Suppressor macrophage treated with lipopolysaccharide for 1 hour (primary cell): ENCODE measurements at places on chromosomes 5 and 9.

- no peak for DNase-seq
These were observed 981.7 kb downstream of the NR2F1-AS1 start for GRCh38 chr5:92599217-92599810.

DNA sequence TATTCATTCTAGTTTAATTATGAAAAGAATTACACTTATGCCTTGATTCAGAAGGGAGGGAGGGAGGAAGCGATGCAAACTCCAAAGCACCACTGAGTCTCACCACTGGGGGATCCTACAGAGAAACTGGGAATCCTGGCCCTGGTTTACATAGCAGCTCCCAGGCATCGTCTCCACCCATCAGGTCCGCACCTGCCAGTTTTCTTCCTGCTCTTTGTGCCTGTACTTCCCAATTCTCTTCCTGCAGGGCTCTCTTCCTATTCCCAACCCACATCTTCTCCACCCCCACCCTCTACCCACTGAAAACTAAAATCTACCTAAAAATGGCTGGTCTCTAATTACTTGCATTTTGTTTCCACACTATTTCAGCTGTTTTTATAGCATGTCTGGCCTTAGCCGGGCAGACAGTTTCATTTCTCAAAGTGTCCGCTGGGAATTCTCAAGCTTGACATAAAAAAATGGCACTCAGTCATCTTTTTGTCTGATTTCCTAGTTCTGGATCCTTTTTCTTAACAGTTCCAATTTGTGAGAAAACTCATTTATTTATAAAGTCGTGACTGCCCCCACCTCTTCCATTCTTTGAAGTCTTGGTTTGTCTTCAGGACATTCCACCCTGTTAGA lies 1.6 kb upstream of the TNIP1 start:
- peak; percentile 65 for DNase-seq

GRCh38 chr9:134522502-134522848 lies 119.1 kb upstream of the COL5A1 start:
- DNase-seq, result no peak

DNA sequence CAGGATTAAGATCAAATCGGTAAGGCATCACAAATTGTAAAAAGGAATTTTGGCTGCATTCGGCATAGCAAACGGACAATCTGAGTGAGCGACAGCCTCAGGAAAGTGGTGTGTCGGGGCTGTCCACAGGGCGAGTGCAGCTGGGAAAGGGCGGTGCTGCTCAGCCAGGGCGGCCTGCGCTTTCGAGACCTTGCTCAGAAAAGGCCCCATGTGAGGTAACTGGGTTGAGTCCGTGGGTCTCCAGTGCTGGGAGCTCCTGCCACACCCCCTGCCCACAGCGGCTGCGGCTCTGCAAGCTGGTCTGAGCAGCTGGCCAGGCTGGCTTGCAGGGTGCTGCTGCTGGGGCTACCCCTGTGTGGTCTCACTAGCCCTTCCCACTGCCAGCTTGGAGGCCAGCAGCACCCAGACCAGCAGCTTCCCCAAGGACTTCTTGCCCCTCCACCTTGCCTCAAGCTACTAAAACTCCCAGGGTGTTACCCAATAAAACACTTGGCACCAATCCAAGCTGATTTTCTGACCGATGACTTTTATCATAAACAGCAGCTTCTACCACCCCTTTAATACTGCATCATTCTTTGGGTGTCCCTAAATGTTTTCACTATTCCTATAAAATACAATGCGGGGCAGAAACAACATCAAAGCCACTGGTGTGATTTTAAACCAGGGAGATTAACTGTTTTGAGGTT lies 6.2 kb downstream of the SURF2 start:
- no peak for DNase-seq

DNA sequence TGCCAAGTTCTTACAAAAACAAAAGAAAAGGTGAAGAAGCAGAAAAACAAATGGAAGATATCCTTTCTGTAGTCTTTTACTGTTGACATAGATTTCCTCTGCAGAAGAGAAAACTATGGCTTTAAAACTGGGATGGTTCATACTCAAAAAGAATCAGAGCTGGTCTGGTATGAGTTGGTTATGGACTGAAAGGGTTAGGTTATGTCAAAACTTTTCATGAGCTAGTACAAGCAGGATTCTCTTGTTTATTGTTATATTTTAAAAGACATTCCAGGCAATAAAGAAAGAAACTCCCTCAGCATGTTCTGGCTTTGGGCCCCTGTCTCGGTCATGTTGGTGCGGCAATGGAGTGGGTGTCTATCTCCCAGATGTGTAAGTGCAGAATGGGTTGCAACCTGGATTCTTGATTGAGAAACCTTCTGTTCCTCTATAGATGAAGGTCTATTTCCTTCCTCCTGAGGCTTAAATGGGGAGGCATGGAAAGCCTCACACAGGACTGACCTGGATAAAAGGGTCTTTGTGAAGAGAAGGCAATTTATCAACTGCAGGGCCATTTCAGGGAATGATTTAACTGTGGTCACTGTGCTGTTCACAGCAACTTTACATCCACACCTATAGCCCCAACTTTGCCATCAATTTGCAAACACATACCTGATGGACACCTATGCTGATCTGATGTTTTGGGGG lies 209.6 kb upstream of the TNC start:
- no peak for DNase-seq

DNA sequence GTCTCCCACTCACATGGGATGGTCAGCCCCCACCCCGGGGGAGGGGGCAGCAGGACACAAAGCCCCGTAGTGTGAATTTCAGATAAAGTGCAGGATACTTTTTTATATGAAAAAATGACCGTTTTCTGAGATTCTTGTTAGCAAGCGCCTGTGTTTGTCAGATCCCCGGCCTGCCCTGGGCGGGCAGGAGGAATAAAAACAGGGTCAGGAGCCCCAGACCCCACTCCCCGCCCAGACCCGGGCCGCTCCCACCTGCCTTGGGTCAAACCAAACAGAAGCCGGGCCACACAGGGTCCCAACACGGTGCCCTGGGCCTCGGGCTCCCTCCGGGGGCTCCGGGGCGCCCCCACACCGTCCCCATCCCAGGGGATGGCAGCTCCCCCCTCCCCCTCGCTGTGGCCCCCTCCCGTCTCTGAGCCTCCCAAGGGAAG lies 13.5 kb upstream of the NRARP start:
- no peak for DNase-seq

- no peak for DNase-seq
These were observed 2.1 kb upstream of the PRDM12 start for GRCh38 chr9:130662099-130662969.

DNA sequence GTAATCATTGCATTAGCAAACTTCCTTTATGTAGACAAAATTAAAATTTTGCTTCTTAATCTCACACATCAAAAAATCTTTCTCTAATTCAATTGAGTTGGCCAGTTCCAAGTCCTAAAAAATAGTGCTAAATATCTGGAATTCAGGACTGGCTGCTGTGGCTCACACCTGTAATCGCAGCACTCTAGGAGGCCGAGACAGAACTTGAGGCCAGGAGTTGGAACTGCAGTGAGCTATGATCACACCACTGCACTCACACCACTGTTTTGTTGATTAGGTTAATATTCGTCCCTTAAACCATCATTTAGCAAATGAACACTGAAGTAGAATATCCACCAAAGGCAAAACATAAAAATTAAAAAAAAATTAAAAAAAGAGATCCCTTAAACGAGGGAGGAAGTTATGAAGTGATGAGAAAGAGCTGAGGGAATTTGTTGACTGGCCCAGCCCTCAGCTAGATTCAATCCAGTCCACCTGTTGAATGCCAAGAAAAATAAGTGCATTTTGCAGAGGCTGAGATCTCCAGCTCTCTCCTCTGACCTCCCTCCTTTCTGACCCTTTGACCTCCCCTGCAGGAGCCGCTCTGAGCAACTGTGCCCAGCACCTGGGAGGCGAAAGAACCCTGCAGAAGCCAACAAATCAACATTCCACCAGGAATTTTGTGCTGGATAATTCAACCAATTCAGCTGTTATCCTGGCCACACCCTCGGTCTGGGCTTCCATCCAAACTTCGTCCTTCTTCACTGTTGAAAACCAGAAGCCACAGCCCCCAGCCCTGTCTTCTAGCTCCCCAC lies 96.8 kb downstream of the OR2K2 start:
- no peak for DNase-seq

DNA sequence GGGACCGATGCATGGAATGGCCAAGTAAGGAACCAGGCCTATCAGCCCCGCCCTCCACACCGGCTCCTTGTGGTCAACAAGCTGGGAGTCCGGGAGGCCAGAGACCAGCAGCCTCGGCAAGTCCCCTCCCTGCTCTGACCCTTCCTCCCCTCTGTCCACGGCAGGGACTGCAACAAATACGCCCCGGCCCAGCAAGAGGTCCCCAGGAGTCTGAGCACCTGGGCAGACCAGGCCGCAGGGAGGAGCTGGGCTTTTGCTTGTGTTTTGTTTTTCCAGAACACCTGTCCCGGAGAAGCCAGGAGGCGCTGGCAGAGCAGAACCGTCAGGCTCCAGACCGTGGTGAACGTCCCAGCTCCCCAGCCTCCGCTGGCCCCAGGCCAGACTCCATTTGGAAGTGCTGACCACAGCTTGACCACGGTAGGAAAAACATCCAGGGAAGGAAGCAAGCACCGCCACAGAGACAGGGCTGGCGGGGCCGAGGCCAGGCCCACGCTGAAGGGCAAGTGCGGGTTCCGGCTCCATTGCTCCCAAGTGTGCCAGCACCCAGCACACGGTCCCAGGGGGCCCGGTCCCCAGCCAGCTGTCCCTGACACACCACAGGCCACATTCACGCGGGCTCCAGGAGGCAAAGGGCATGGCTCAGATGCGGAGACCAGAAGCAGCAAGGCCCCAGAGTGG lies 56.7 kb downstream of the VAV2 start:
- DNase-seq, result no peak

GRCh38 chr9:122087406-122088200 lies 5.5 kb downstream of the TTLL11 start:
- no peak for DNase-seq

GRCh38 chr9:87592554-87593358 lies 95.1 kb downstream of the DAPK1 start:
- no peak for DNase-seq

GRCh38 chr9:16752601-16753000 lies 117.9 kb downstream of the BNC2 start:
- DNase-seq, result no peak

- DNase-seq, result no peak
These were observed 275.8 kb upstream of the RIOK2 start for GRCh38 chr5:97458851-97459250.

DNA sequence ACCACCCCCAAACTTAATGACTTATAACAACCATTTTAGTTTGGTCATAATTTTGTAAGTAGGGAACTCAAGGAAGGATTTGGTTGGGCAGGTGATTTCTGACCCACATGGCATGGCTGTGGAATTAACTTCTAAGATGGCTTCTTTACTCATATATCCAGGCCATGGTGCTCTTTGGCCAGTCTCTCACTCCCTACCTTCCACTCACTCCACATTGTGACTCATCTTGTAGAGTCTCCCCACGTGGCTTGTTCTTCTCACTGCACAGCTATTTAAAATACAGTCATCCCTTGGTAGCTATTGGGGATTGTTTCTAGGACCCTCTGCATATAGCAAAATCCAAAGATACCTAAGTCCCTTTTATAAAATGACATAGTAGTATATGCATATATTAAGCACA lies 76.6 kb upstream of the MAST4 start:
- DNase-seq, result no peak

- peak; percentile 82 for DNase-seq
These were observed 962 bp upstream of the PKN3 start for GRCh38 chr9:128701227-128701854.

GRCh38 chr9:98092613-98092931 lies 26.4 kb downstream of the TRIM14 start:
- DNase-seq, result no peak

- no peak for DNase-seq
These were observed 43.0 kb upstream of the NOTCH1 start for GRCh38 chr9:136588663-136589464.

GRCh38 chr9:132239518-132239917 lies 77.7 kb downstream of the NTNG2 start:
- no peak for DNase-seq

GRCh38 chr9:69178583-69179011 lies 4.5 kb downstream of the TJP2 start:
- DNase-seq, result no peak

GRCh38 chr9:7844242-7844641 lies 44.7 kb upstream of the DMAC1 start:
- peak; percentile 36 for DNase-seq

DNA sequence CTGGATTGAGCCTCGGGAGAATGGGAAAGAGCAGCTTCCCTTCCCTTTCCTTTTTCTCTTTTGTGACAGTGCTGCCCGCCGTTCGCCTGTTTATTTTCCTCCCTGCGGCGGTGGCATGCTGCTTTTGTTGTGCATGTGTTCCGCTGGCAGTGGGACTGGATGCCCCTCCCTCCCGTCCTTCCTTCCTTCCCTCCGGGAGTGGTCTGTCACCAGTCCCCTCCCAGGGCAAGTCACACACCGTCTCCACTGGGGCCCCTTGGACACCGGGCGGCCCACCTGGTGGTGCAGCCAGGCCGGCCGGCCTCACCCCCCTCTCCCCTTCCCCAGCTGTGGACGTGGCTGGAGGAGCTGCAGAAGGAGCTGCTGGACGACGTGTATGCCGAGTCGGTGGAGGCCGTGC lies 214.7 kb downstream of the TRIO start:
- DNase-seq, result no peak

GRCh38 chr9:25733336-25733982 lies 55.2 kb upstream of the TUSC1 start:
- DNase-seq, result no peak

DNA sequence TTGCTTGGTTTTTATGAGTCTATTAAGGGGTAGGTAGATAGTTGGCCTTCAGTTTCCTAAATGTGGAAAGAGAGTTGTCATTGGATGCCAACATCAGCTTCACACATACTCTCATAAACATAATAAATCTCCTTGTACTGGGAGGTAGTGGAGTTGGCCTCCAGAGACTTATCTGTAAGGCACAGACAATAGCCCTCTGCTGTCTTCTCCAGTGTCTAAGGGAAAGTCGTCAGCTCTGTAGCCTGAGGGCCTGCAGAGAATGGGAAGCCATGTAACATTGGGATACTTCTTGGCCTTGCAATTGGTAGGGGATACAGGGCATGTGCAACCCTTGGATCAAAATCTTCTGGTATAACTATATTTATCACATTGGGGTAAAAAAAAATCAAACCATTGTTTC lies 331.9 kb upstream of the KLF9 start:
- no peak for DNase-seq

DNA sequence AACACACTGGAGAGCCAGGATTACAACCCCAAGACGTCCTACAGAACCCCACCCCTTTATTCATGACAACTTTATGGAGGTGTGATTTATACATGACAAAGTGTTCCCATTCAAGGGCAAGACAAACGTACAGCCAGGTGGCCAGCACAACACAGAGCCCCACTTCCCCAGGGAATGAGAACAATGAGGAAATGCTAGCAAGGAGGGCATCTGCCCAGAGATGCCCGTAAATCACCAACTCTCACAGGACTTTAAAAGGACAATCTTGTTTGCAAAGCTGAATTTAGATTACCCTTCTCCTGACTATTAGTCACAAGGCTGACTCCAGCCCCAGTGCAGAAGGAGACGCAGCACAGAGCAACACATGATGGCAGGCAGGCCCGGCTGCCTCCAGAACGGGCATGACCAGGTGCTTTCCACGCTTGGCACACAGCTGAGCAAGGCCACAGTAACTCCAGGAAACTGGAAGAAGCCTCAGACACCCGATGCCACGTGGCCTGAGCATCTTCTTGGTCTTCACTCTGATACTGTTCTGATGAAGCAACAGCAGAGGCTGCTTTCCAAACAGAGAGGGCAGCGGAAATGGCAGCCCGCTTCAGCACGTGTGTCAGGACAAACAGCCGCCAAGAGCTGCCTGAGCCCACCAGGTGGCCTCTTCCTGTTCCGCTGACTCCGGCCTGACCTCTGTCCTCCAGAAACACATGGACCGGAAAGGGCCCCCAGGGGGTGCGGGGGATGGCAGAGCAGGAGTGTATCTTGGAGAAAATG lies 51.4 kb downstream of the ROR2 start:
- peak; percentile 85 for DNase-seq

- DNase-seq, result peak; percentile 74
These were observed 42.8 kb downstream of the SNX30 start for GRCh38 chr9:112793213-112793810.
